A172 (cell line): ENCODE measurements at places on chromosomes 13 and 19. TPM values are rescaled to one million over a fixed set of nuclear protein-coding genes. Genes with fewer than 3 reads are reported as not detected.

NLRP12 gene
- total RNA-seq, result not detected in 2 replicates

POSTN gene
- 2.4 and 3.0 TPM in 2 replicates for total RNA-seq

TSSK6 gene
- 0.26 and 0.88 TPM in 2 replicates for total RNA-seq

LMTK3 gene
- not detected in 2 replicates for total RNA-seq

EGLN2 gene
- 80.0 and 123 TPM in 2 replicates for total RNA-seq
